ENCODE measurements at places on chromosomes 7 and 10.

DNA sequence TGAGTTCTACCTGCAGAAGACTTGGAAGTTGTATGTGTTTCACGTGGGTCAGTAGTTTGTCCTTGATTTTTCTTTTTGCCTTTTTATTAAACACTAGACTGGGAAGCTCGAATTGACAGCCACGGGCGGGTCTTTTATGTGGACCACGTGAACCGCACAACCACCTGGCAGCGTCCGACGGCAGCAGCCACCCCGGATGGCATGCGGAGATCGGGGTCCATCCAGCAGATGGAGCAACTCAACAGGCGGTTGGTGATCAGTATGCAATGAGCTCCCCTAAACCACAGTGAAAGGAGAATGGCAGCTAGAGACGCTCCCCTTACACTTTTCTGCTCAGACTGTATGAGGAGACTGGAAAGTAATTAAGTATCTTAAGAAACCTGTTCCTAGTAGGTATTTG is 126.7 kb upstream of the STK17A start:
- no peak for DNase-seq

GRCh38 chr10:48384699-48384982 is 78.2 kb downstream of the MAPK8 start:
- DNase-seq = no peak

DNA sequence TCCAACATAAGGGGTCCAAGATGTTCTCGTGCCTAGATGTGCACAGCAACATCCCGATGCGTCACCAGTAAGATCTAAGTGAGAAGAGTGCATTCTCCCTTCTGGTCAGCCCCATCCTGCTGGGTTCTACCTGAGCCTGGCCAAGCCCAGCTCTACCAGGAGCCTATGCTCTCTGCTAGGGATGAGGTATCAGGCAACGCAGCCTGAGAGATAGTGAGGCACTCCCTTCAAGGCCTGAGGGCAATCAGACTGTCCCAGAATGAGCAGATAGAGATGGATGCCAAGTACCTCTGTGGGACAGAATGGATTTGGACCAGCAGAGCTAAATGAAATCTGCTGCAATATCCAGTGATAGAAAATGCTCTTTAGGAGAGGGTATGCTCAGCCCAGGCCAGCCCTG is 26.7 kb downstream of the DDC start:
- DNase-seq = no peak

- DNase-seq = no peak
Observed at GRCh38 chr7:109713366-109713765, 1143.7 kb downstream of the DNAJB9 start.

GRCh38 chr10:4183761-4184261 is 398.8 kb upstream of the KLF6 start:
- DNase-seq = no peak

GRCh38 chr7:20343941-20344340 is 13.2 kb downstream of the ITGB8 start:
- DNase-seq = no peak

- DNase-seq = no peak
Observed at GRCh38 chr10:102620138-102620590, 24.1 kb upstream of the TRIM8 start.

DNA sequence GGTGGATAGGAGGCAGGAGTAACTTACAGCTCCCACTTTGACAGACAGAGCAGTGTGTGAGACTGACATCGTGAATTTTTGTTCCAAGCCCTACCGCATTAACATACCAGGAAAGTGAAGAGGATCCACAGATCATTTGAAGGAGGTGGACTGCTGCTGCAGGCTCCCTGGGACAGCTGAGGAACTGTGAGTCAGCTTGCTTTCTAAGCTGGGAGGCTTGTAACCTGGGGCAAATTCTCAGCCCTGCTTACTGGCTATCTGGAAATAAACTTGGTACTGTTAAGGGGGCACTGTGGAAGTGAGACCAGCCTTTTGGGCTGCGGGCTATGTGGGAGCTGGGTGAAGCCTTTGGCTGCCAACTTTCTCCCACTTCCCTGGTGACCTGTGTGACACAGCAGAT is 1202.5 kb downstream of the DNAJB9 start:
- DNase-seq = no peak

DNA sequence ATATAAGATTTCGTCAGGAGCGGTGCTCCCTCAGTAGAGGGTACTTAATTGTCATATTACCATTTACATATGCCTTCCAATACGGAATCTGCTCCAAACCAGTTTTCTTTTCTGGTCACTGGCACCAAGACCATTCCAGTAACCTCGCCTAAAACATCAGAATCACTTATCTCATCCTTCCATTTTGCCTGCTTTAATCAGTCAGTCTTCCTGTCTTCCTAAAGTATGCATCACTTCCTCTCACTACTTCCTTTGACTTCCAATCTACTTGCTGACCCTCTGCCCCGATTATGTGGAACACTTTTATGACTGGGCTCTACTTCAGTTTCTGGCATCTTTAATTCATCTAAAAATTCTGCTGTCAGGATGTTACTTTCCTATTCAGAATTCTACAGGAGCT is 33.5 kb downstream of the CUL2 start:
- DNase-seq = no peak

Measured in amniotic stem cell (primary cell).